Tibial artery (tissue), 4 donors: ENCODE measurements at places on chromosomes 2 and 18.

- no peak for DNase-seq
Observed at GRCh38 chr2:32937602-32938448, 8.9 kb upstream of the LTBP1 start.

- DNase-seq, result no peak
Observed at GRCh38 chr2:23456396-23456795, 71.4 kb downstream of the KLHL29 start.

DNA sequence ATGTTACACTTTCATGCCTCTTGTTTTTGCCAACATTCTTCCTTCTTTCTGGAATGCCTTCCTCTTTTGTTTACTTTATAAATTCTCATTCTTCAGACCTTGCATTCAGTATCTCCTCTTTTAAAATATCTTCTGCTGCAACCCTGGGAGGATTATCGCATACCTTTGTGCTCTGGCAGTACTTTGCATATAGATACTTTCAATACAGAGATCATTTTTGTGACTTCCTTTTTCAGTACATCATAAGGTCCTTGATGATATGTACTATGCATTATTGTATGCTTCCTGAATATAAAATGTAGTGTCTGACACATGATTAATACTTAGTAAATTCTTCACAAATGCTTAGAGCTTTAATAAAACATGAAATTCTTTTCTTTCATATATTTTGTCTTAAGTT is 538.7 kb downstream of the TRIB2 start:
- no peak for DNase-seq

DNA sequence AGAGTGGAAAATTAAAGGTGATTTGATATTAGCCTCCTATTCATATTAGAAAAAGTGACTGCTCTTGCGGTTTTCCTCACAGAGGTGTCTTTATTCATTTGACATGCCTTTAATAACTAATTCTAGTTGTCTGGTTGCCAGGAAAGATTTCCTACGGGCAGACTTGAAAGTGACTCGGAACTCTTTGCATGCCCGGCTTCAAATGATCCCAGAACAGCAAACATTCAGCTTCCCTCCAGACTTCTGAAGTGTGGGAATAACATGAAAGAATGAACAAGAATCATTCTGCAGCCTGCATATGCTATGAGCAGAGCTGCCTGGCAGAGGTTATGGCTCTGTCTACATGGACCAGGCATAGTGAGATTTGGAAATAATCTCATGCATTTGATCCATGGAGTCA is 89.6 kb upstream of the PKDCC start:
- no peak for DNase-seq

DNA sequence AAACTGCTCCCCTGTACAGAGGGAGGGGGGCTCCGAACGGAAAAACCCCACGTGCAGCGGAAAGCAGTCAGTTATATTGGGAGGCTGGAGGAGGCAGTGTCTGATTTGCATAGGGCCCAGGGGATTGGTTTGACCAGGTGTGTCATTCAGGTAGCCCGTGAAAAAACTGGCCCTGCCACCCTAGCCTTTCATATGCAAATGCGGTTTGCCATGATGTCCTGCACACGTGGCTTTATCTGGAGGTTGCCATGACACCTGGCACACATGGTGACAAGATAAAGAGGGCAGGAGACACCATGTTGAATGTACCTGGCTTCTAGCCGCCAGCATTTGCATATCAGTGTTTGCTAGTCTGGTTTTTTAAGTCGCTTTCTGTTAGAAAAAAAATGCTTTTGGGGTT is 20.5 kb downstream of the SLC25A52 start:
- DNase-seq, result no peak

GRCh38 chr18:34817636-34818035 is 107.5 kb downstream of the DTNA start:
- DNase-seq, result no peak

DNA sequence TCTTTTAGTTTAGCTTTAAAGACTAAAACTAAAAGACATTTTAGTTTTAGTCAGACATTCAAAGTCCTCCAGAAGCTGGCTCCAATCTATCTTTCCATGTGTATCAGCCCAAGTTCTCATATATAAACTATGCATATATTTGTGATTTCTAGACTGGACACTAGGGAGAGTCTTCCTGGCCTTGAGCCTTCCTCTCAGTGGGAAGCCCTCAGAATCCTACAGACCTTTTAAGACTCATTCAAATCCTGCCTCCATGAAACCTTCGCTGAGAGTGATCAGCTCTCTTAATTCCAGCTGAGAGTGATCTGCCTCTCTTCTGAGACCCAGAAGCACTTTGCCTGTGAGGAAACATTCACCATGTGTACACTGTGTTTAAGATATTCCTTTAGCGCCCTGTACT is 452.7 kb downstream of the TGIF1 start:
- DNase-seq, result no peak

GRCh38 chr2:222108957-222109585 is 189.7 kb downstream of the PAX3 start:
- DNase-seq, result no peak

- no peak for DNase-seq
Observed at GRCh38 chr2:24211408-24211807, 36.6 kb downstream of the FAM228A start.

GRCh38 chr18:46393230-46393629 is 263.8 kb downstream of the LOXHD1 start:
- DNase-seq, result no peak

- DNase-seq, result peak; percentile 53
Observed at GRCh38 chr2:127700527-127701192, 637 bp upstream of the SFT2D3 start.

DNA sequence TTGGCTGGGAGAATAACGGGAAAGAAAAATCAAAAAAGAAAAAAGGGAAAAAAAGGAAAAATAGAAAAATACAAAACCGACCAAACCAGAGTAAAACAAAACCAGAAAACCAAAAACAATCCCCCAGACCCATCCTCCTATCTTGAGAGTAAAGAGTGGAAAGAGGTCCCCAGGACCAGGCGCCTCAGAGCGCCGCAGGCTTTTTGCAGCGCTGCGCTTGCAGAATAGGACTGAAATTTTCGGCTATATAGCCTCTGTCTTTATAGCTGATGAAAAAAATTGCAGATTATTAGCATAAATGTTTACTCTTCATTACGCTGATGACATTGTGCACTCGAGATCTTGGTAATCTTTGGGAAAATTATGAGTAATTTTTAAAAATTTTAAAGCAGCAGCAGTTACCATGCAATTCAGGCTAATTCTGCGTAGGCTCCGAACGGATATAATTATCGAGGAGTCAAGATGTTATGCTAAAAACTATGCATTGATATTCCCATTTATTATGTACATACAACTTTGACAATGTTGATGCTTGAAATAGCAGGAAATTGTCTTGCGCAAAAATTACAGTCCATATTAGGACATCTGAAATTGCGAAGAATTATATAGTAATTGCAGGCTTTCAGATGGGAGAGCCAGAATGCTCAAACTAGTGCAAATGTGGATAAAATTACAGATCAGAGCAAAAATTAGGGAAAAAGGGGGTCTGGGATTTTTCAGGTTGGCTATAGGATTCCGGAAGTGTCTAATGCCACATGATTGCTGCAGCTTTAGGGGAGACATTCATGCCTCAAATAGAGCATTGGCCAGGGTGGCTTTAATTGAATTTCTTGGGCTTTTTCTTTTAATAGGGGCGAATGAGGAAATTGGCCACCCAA is 8.3 kb downstream of the DLX1 start:
- no peak for DNase-seq

- DNase-seq, result no peak
Observed at GRCh38 chr2:146363731-146364130, 1481.1 kb upstream of the ACVR2A start.
